ENCODE measurements at places on chromosomes 5 and 9.
A peak's percentile ranks its signal among the peaks of the same experiment; 100 is the strongest.

DNA sequence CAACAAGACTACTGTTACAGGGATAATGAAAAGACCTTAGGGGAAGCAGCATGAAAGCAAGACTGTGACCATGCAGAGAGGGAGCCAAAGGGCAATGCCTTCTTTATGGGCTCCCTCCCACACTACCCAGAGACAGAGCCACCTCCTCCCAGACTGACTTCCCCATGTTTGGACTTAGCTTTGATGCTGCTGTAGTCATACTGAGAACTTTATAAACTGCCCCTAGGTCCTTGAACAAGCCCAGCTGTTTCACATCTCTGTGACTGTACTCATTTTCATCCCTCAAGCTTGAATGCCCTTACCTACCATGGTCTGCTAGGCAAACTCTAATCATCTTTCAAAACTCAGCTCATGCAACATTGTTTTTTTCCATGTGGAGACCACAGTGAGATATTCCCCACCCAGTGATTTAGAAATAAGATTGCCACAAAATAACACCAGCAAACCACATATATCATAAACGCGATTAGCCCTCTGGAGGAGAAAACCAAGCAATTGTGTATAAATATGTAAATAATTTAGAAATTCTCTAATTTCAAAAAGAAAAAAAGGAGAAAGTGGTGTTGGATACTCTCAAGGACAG lies 23.4 kb upstream of the FAM169A start:
- DNase-seq, result no peak

- no peak for DNase-seq
Measured at GRCh38 chr9:85688361-85688760, 53.4 kb downstream of the AGTPBP1 start.

DNA sequence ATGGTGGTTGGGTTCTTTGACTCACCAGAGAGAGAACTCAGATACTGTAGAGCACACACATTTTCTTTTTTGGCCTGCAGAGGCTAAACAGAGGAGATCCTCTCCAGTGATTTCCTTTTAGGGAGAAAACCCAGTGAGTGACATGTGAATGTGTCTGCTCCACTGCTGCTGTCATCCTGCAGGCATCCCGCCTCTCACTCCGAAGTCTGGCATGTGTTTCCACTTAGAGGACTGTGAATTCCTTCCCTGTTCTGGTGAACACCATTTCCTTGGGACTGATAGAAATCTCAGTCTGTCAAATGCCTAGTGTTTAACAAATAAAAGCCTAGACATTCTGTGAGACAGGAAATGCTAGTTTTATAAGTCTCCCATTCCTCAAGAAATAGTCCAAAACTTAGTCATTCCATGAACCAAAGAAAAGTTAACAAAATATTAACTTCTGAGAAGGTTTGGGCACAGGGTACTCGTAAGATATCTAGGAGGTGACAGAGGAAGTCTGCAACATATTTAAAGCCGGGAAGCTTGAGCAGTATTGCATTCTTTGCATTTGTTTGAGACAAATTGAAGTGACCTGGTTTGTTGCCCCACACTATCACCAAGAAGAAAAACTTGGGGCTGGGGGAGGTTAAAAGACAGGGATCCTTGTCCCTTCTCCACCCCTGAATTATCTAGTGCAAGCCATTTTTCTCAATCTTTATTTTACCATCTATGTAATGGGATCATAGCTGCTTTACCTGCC lies 74.9 kb upstream of the NIPAL4 start:
- peak; percentile 92 for DNase-seq

DNA sequence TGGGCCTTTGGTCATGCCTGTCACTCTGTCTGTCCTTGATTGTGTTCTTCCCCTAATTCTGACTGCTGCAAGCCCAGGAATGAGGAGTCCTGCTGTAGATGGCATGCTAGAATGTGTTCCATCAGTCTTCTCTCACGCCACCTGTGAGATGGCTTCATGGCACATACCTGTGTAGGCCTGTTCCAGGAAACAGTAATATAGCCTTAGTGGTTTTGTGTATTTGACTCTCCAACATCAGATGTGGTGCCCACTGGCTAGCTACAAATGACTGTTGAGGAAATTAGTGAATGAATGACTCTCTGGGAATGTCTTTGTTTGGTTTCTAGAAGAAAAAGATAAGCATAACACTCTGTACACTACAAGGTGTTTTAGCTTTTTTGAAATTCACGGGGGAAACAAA lies 367.5 kb downstream of the KDM4C start:
- DNase-seq, result no peak

DNA sequence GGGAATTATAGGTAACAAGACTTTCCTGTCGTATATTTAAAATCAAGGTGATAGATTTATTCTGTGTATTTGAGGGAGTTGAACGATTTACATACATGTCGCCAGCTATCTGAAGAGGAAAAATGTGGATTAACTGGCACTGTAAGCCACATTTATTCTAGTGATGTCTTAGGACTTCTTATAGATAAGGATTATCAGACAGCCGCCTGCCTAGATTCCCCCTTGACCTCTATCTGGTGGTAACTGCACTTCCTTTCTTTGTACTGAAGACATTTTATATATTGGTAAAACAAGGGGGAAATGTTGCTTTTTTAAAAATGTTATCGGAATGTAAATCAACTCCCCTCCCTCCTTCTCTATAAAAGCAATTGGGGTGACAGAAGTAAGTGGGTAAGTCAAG lies 39.3 kb upstream of the F2RL2 start:
- DNase-seq, result no peak

DNA sequence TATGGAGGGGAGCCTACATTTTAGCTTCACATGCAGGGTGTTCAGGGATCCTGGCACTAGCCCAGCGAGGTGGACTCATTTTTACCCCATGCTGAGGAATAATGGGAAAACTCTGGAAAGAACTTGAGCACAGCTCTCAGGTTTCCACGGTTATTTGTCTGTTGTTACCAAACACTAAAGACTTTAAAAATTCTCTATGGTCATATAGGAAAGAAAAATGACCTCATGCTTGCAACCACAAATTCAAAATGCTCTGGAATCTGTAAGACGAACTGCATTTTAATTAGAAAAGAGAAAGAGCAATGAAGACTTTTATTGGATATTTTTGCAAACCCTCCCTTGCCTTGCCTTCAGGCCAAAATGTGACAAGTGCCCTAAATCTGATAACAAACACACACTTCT lies 606.9 kb downstream of the EBF1 start:
- DNase-seq, result no peak

GRCh38 chr5:137672001-137672400 lies 63.9 kb downstream of the KLHL3 start:
- no peak for DNase-seq

Measured in amniotic stem cell (primary cell).